ENCODE measurements at places on chromosomes 13 and 19. TPM values are rescaled to one million over a fixed set of nuclear protein-coding genes. Genes with fewer than 3 reads are reported as not detected.

- no peak for DNase-seq
Measured at GRCh38 chr13:67821606-67822005, 591.5 kb upstream of the PCDH9 start.

GRCh38 chr13:52975969-52976368 lies 52.6 kb upstream of the OLFM4 start:
- no peak for DNase-seq

DNA sequence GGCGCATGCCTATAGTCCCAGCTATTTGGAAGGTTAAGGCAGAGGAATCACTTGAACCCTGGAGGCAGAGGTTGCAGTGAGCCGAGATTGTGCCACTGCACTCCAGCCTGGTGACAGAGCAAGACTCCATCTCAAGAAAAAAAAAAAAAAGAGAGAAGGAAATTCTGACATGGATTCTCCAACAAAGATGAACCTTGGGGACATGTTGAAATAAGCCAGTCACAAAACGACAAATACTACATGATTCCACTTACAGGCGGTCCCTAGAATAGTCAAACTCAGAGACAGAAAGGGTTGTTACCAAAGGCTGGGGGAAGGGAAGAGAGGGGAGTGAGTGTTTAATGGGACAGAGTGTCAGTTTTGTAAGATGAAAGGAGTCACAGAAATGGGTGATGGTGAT lies 66.4 kb downstream of the F2RL3 start:
- DNase-seq: no peak

- DNase-seq: no peak
Measured at GRCh38 chr19:41570179-41570578, 5.8 kb upstream of the CEACAM21 start.

DNA sequence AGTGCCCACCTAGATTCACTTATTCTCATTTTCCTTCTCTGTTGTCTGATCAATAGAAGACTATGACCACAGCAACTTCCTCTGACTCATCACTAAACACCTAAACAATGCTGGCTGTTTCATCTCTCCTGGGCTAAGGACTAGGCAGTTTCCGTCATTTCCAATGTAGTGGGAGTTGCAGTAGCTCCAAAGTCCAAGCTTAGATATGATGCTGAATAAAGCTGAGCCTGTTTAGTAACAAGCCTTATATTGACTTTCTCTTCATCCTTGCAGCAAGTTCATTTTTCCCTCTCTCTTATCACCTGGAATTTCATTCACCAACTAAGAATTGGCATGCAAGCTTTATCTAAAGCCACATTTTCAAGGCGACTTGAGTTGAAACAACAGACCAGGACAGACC lies 53.5 kb upstream of the PCDH9 start:
- no peak for DNase-seq

GRCh38 chr19:4189641-4190040 lies 7.2 kb downstream of the ANKRD24 start:
- DNase-seq: no peak

GRCh38 chr13:59701261-59701660 lies 462.5 kb downstream of the DIAPH3 start:
- no peak for DNase-seq

GRCh38 chr13:34640179-34640992 lies 301.7 kb upstream of the NBEA start:
- no peak for DNase-seq

DNA sequence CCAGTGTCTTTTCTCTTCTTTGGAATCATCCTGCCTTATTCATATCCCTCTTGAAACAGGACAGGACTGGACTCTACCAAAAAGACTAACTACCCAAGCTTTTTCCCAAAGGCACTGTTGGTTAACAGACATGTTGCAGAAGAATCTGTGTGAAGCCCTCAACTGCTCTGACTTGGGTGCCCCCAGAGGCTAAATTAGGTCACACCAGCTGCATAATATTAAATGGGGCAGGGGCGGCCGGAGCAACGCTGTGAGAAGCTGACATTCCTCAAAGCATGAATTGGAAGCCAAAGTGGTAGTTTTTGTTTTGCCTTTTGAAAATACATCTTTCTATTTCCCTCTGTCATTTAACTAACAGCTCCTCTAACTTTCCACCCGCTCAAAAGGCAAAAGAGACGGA lies 185.9 kb downstream of the LHFPL6 start:
- DNase-seq: no peak

DNA sequence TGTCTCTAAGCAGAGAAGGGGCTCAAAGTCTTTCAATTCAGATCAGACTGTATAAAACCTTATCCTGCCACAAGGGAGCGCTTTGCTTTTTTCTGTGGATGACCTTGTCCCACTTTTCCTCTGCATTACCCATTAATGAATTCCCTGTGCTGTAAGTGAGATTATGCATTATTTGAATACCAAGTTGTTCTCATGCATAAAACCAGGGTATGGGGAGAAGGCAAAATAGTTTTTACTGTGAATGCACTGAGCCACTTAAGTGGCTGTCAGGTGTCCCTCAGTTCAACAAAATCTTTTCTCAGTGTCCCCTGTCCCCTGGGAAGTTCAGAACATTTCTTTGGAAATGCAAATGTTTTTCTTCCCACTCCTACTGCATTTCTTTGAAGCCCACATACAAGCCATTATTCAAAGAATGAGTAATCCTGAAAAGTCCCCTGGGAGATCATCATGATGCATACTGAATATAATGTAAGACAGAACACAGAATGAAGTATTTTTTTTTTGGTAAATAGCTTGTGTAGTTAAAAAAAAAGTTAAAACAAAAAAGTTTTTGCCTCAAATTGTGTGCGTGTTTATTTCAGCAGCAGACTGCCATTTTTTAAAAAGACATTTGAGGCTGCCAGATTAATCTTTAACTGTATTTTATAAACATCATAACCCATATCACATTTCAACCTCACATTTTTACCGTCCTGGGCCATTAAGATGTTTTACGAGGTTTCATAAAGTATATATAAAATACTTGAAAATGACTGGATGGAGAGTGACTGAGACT lies 506.7 kb upstream of the PCDH9 start:
- no peak for DNase-seq

DNA sequence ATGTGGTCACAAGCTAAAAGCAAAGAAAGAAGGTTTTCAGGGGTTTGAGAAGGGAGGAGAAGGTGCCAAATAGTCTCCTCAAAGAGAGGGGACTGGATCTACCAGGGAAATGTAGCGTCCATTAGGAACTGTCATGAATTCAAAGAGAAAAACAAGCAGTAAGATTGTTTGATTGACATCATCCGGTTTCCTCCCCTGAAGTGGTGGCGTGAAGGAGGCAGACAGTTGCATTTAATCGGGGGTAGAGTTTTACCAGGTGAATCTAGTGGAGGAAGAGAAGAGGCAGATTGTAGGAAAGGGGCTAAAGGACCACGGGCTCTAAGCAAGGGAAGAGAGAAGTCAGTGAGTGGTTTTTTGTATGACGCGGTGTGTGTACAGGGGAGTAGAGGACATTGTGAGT lies 13.0 kb upstream of the CYSLTR2 start:
- DNase-seq: no peak

- no peak for DNase-seq
Measured at GRCh38 chr19:29520390-29520789, 5.4 kb upstream of the VSTM2B start.

DNA sequence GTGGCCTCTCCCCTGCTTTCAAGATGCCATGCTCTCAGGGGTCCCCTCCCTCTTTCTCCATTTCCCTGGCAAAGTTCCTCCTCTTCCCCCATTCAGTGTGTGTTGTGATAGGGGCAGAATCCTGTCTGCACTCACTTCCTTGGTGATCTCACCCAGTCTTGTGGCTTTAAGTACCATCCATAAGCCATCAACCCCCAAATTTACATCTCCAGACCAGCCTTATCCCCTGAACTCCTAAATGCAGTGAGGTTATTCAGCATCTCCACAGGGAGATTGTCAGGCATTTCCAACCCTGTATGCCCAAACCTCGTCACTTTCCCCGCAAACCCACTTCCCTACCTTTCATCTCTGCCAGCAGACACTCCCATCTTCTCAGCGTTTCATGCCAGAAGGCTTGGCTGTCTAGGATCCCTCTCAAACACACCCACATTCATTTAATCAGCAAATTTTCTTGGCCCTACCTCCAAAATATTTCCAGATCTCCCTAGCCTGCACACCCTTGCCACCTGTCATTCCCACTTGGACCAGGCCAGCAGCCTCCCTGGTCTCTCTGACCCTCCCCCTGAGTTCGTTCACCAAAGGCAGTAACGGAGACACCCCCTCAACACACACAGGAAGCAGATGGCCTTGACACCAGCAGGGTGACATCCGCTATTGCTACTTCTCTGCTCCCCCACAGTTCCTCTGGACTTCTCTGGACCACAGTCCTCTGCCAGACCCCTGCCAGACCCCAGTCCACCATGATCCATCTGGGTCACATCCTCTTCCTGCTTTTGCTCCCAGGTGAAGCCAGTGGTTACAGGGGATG lies at the start of gene HCST:
Gene HCST (plus strand): TSS at position 676 of the 808 bp plus-strand sequence. CDS start 65 bp downstream, at position 741.
- peak; percentile 79 for DNase-seq

GRCh38 chr13:43074824-43075510 lies 51.6 kb downstream of the DNAJC15 start:
- no peak for DNase-seq

- no peak for DNase-seq
Measured at GRCh38 chr19:34687348-34687747, 9.9 kb downstream of the ZNF302 start.

GRCh38 chr13:81487151-81487550 lies 1146.2 kb upstream of the SPRY2 start:
- DNase-seq: no peak

GRCh38 chr19:2587001-2587719 lies 111.2 kb downstream of the GADD45B start:
- no peak for DNase-seq

DNA sequence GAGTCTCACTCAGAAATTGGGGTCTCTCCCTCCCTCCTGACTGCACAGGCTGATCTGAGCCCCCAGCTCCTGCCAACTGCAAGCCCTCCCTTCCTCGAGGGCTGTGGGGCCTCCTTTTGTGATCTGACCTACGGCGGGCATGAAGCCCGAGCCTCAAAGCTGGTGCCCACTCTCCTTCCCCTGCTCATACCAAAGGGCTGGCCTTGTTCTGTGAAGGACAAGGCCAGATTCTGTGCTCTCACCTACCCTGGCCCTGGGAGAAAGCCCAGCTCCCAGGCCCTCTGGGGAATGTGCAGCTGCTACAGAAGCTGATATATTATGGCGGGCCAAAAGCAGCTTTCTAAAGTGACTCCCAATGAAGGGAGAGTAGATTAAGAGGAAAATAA lies 9.0 kb upstream of the ECH1 start:
- DNase-seq: no peak

DNA sequence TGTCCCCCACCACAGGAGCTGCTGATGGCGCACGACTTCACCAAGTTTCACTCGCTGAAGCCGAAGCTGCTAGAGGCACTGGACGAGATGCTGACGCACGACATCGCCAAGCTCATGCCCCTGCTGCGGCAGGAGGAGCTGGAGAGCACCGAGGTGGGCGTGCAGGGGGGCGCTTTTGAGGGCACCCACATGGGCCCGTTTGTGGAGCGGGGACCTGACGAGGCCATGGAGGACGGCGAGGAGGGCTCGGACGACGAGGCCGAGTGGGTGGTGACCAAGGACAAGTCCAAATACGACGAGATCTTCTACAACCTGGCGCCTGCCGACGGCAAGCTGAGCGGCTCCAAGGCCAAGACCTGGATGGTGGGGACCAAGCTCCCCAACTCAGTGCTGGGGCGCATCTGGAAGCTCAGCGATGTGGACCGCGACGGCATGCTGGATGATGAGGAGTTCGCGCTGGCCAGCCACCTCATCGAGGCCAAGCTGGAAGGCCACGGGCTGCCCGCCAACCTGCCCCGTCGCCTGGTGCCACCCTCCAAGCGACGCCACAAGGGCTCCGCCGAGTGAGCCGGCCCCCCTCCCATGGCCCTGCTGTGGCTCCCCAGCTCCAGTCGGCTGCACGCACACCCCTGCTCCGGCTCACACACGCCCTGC lies 4.4 kb upstream of the NOP53 start:
- DNase-seq: no peak

- no peak for DNase-seq
Measured at GRCh38 chr13:24042710-24043440, 117.6 kb upstream of the SPATA13 start.

DNA sequence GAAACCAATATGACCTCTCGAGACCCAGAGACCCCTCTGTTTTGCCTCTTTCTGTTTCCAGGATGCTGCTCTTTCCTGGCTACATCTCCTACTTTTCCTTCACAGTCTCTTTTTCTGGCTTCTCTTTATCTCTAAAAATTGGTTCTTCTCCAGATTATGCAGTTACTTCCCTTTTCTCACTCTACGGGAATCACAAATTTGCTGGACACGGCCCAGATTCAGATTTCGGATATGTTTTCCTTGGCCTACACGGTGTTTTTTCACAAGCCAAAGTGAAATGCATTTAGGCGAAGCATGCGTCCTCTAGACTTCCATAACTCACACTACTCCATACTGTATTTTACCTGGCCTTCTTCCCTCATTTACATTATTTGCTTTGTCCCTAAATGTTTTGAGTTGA lies 214.7 kb upstream of the MIR17HG start:
- DNase-seq: no peak

- no peak for DNase-seq
Measured at GRCh38 chr13:27448308-27448707, 2.1 kb downstream of the MTIF3 start.

GRCh38 chr13:43648733-43649132 lies 138.0 kb downstream of the ENOX1 start:
- DNase-seq: no peak

DNA sequence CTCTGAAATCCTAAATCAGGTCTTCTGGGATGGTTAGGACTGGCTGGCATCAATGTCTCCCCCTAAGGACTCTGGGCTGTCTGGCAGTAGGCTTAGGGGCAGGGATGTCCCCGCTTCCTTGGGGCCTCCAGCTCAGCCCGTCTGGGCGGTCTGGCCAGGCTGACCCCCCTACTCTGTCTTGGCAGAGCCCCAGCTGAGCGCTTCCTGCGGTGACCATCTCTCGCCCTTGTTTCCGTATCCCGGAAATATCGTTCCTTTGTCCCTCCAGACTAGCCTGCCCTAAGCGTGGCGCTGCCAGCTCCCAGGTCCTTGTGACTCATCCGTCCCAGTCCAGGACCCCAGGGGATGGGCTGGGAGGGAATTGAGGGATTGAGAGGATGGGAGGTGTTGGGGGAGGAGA lies 11.3 kb downstream of the GTPBP3 start:
- DNase-seq: no peak

GRCh38 chr13:33997574-33997973 lies 179.6 kb downstream of the RFC3 start:
- DNase-seq: no peak

- no peak for DNase-seq
Measured at GRCh38 chr13:103130681-103131210, 64.5 kb upstream of the SLC10A2 start.

GRCh38 chr13:39451301-39451700 lies 151.7 kb downstream of the LHFPL6 start:
- no peak for DNase-seq

- DNase-seq: no peak
Measured at GRCh38 chr19:16373989-16374388, 49.4 kb downstream of the KLF2 start.

CCDC194 gene
- 1.1 TPM for total RNA-seq

CEACAM7 gene
- total RNA-seq: not detected

MEIS3 gene
- total RNA-seq: not detected

LHB gene
- total RNA-seq: not detected

CABP5 gene
- total RNA-seq: not detected

FSD1 gene
- 10.9 TPM for total RNA-seq

DZIP1 gene
- not detected for total RNA-seq

KLK1 gene
- total RNA-seq: 0.27 TPM

PAN3 gene
- 33.1 TPM for total RNA-seq

CYP2S1 gene
- total RNA-seq: not detected

RNF17 gene
- total RNA-seq: not detected

ZNF541 gene
- 0.13 TPM for total RNA-seq

RGL3 gene
- not detected for total RNA-seq

CC2D1A gene
- total RNA-seq: 31.0 TPM
